NCI-H2081 (cell line): ENCODE measurements at places on chromosomes 16 and 17.

GRCh38 chr16:79177018-79177417 is 423.5 kb downstream of the MAF start:
- DNase-seq = no peak

DNA sequence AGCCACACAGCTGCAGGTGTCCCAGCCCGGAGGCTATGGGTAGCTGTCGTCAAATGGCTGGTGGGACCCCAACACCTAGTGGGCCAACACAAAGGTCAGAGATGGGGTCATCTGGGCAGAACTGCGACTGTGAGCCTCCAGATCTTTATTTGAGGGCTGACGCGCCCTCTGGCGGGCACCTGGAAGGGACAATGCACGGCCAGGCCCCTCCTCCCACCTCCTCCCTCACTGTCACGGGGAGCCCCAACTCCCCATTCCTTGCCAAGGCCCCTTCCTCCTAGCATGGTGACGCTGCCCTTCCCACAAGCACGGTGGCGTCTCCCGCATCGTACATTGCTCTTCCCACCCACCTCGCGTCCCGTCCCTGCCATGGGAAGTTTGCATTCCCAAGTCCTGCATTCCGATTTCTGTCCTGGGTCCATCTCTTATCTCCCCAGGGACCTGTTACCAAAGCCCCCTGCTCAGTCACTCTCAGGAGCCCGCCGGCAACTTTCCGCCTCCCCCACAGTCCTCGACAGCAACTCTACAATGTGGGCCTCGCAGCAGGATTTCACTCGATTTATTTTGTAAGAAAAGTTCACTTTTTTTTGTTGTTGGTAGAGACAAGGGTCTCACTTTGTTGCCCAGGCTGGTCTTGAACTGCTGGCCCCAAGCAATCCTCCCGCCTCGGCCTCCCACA is 1.0 kb downstream of the TLE7 start:
- DNase-seq = no peak

- DNase-seq = no peak
These were observed 67.9 kb downstream of the ZNF778 start for GRCh38 chr16:89285381-89285780.

GRCh38 chr17:233473-233941 is 52.1 kb upstream of the DOC2B start:
- no peak for DNase-seq

DNA sequence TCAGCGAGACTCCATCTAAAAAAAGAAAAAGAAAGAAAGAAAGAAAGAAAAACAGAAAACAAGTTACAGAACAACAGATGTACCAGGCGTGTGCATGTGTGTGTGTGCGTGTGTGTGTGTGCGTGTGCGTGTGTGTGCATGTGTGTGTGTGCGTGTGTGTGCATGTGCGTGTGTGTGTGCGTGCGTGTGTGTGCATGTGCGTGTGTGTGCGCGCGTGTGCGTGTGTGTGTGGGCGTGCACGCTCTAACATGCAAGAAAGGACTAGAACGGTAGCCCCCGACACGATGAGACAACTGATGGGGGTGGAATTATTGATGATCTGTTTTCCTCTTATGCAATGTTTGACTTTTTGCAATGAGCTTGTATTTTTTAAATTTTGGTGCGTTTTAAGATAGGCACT is 1.6 kb downstream of the ALDH3A1 start:
- DNase-seq = no peak
